Upper lobe of right lung (tissue), 1 donor: ENCODE measurements at places on chromosomes 12 and 14. TPM values are rescaled to one million over a fixed set of nuclear protein-coding genes. Genes with fewer than 3 reads are reported as not detected.

GRCh38 chr12:89400415-89400814, 48.1 kb upstream of the DUSP6 start:
- no peaks in the 10 kb centered on the region for H3K4me1 ChIP-seq
- no peak overlapping the region for H3K4me3 ChIP-seq
- no peaks in the 10 kb centered on the region for H3K27me3 ChIP-seq
- H3K36me3 ChIP-seq: no peaks in the 10 kb centered on the region

DNA sequence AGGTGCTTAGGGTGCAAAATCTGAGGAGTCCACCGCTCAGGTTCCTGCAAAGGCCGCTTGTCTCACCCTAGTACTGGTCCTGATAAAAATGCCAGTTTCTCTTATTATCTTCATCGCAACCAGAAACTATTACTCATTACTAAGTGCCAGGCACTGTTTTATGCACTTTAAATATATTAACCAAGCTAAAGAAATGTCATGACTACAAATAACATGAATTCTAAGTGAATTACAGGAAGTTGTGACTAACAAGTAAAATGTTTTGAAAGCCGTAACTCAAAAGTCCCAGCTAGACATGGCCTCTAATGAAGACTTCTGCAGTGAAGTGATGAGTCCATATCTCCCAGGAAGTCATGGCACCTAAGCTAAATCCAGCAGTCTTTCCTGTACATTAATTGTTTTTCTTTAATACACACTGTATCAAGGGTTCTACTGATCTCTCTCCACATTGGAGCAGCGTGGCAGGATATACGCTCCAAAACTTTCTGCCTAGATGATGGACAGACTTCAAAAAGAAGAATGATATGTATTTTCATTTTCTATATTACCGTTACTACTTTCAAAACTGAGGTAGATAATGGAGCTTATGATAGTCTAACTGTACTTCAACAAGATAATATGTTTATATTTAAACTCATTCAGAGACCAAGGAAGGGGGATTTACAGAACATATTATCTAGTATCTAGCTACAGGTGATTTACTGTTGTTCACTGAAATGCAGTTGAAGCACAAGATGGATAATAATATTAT, 117.3 kb upstream of the ARID2 start:
- no peaks in the 10 kb centered on the region for H3K4me1 ChIP-seq
- H3K27ac ChIP-seq: no peak overlapping the region
- no peaks in the 10 kb centered on the region for H3K36me3 ChIP-seq
- H3K27me3 ChIP-seq: peaks cover 10% of the 10 kb centered on the region

DNA sequence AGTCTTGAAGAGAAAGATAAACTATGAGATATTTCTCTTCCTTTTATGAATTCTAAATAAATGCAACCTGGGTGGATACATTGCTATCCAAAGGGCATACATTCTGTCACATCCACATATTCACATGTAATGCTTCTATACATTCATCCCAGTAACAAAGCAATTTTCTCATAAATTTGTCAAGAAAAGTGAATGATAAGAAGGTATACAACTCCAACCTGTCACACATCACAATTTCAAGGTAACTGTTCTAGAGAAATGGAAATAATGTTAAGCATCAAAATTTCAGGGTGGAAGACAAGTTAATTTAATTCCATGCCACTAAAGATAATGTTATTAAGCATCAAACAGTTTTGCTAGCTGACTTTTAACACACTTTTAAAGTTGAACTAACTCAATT, 212.9 kb downstream of the SYT10 start:
- no peaks in the 10 kb centered on the region for H3K4me1 ChIP-seq
- no peak overlapping the region for H3K27ac ChIP-seq
- H3K36me3 ChIP-seq: no peaks in the 10 kb centered on the region
- no peak overlapping the region for H3K4me3 ChIP-seq

DNA sequence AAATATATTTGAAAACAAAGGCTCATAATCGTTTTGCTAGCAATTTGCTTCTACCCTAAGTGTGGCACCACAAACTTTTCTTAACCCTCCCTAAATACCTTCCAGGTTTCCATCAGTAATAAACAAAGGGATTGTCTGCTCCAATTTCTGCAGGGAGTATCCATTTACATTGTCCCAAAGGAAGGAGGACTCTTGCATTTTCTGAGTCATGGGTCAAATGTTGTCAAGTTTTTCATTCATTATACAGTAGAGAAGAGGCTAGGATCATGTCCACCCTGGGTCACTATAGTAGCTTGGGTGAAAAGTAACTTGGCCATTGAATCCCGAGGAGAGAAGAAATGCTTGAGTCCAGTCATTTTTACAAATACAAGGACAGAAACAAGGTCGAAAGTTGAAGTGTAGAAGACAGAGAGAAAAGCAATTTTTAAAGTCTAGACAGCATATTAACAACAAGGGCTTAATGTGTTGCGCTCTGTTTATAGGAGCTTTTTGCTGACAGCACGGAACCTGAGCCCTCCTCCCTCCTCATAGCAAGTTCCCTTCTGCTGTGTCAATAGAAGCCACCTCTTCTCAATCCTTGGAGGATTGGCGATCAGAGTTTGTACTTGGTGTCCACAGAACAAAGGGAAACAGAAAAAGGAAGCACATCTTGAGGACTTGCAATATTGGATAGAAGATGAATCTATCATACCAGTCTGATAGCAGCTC, 53.1 kb downstream of the TMEM30B start:
- no peaks in the 10 kb centered on the region for H3K36me3 ChIP-seq
- H3K27me3 ChIP-seq: no peaks in the 10 kb centered on the region
- no peak for DNase-seq
- no peaks in the 10 kb centered on the region for H3K4me1 ChIP-seq
- no peak overlapping the region for H3K27ac ChIP-seq

DNA sequence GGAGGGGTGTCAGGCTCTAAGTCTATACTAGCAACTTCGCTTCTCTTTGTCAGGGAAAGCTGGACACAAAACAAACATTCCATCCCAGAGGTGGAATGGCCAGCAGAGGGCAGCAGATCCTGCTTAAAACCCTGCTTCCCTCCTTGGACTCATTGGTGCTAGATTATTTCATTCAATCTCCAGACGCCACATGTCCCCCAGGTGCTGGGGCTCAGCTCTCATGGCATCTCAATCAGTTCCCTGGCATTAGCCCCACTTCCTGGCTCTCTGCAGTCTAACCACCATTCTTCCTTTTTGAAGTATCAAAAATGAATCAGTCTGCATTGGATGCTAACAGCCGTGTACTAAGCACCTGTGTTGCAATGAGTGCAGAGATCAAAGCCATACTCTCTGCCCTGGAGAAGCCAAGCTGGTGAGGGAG, 8.1 kb upstream of the PPP1R1A start:
- no peak overlapping the region for H3K4me3 ChIP-seq
- peaks cover 3% of the 10 kb centered on the region for H3K27me3 ChIP-seq
- DNase-seq: peak; percentile 75
- no peak overlapping the region for H3K27ac ChIP-seq

DNA sequence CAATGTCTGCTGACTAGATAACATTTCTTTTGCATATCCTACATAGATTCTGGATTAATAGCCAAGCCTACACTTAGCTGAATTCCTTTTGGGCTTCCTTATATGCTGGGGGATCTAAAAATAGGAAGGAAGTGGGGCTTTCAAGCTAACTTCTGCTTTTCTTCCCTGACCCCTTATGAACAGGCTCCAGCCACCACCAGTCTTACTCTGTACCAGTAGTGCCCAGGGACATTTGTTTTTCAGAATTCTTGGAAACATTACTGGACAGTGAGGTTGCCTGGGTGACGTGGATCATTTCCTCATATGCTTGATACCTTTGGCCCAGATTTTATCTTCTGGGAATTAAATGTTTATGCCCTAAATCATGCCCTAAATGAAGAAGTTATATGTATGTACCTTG, 55.9 kb upstream of the SRRM4 start:
- H3K27me3 ChIP-seq: no peaks in the 10 kb centered on the region
- H3K36me3 ChIP-seq: no peaks in the 10 kb centered on the region
- no peak for DNase-seq
- H3K4me3 ChIP-seq: no peak overlapping the region
- peak overlapping the region; percentile 6 for H3K27ac ChIP-seq

DNA sequence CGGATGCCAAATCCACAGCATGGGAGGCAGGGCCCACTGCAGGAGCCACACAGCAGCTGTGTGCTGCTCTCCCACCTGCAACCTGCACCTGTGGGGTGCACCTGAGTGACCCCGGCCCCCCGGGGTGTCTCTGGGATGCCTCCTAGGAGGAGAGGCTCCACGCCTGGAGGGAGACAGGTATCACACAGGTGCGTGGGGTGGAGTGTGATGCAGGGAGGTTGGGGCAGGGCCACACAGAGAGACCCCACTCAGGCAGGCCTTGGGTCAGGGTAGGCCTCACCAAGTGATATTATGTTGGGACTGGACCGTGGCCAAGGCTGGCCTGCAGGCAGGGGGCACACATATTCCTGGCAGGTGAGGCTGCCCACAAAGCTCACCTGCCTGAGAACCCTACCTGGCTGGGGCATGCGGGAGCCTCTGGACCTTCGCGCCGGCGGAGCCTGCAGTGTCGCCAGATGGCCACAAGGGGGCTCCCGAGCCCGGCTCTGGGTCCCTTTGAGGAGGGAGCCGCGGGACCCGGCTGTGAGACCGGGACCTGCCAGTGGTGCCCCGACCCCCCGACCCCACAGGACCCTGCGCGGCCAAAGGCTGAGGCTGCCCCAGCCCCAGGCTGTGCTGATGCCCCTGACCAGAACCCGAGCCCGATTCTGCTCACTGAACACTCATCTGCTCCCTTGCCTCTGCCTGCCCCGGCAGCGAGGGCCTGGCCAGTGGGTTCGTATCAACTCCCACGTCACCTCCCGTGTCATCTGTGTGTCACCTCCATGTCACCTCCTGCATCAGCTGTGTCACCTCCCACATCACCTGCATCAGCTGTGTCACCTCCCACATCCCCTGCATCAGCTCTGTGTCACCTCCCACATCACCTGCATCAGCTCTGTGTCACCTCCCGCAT, 11.4 kb downstream of the TMEM121 start:
- H3K27ac ChIP-seq: no peak overlapping the region
- peaks cover 20% of the 10 kb centered on the region for H3K27me3 ChIP-seq
- peak; percentile 82 for DNase-seq
- no peak overlapping the region for H3K4me3 ChIP-seq

- H3K36me3 ChIP-seq: no peaks in the 10 kb centered on the region
- no peaks in the 10 kb centered on the region for H3K4me1 ChIP-seq
- DNase-seq: no peak
- H3K4me3 ChIP-seq: no peak overlapping the region
Observed at GRCh38 chr12:70706611-70707010, 69.4 kb upstream of the PTPRB start.

GRCh38 chr12:59182191-59182590, 261.9 kb upstream of the LRIG3 start:
- H3K27me3 ChIP-seq: no peaks in the 10 kb centered on the region
- no peaks in the 10 kb centered on the region for H3K36me3 ChIP-seq
- no peak for DNase-seq

GRCh38 chr12:6361834-6362233, 13.5 kb downstream of the SCNN1A start:
- peak overlapping the region; percentile 95 for H3K27ac ChIP-seq
- H3K36me3 ChIP-seq: no peaks in the 10 kb centered on the region
- H3K27me3 ChIP-seq: no peaks in the 10 kb centered on the region
- peaks cover 48% of the 10 kb centered on the region for H3K4me1 ChIP-seq
- DNase-seq: peak; percentile 80

DNA sequence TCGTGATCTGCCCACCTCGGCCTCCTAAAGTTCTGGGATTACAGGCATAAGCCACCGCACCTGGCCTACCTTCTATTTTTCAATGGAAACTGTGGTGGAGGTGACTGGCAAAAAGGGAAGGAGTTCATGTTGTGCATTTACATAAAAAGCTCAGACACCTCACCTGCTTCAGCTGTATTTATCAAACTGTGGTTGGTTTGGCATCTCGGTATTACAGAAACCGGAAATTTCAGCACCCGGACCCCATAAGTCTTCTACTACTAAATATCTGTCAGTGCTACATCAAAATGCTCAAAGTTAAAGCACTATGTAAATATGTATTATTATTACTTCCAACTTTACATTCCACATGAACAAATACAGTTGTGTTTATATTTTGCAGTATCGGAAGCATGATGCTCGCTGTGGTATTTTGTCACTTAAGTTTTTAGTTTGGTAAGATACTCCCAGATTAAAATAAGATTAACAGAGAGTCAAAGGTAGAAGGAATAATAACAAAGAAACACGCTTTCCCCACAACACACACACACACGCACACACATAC, 95.4 kb downstream of the ITPR2 start:
- no peaks in the 10 kb centered on the region for H3K27me3 ChIP-seq
- no peaks in the 10 kb centered on the region for H3K36me3 ChIP-seq
- H3K27ac ChIP-seq: no peak overlapping the region
- H3K4me1 ChIP-seq: peaks cover 4% of the 10 kb centered on the region
- DNase-seq: no peak

DNA sequence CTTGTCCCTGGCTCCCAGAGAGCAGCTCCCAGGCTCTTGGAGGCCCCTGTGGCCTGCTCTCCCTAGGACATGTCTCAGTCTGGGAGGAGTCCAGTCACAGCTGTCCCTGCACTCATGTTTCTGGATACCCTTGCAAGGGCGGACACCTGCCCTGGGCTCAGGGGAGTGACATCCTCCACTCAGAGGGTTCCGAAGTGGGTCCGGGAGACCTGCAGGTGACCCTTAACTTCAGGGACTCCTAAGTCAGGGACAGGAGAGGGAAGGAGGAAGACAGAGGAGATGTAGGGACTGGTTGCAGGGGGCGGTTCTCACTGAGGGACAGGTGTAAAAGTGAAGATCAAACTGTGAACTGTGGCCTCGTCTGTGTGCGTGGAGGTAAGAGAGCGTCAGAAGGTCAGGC, 37.6 kb downstream of the CACNA2D4 start:
- H3K27ac ChIP-seq: no peak overlapping the region
- DNase-seq: no peak
- H3K4me1 ChIP-seq: no peaks in the 10 kb centered on the region
- H3K27me3 ChIP-seq: no peaks in the 10 kb centered on the region
- no peaks in the 10 kb centered on the region for H3K36me3 ChIP-seq

- H3K4me1 ChIP-seq: no peaks in the 10 kb centered on the region
- no peak overlapping the region for H3K4me3 ChIP-seq
- no peak overlapping the region for H3K27ac ChIP-seq
Observed at GRCh38 chr12:127984386-127985055, 282.4 kb upstream of the TMEM132C start.

GRCh38 chr12:77324416-77324762, 259.0 kb upstream of the E2F7 start:
- no peak for DNase-seq
- H3K27me3 ChIP-seq: peaks cover 3% of the 10 kb centered on the region
- no peak overlapping the region for H3K27ac ChIP-seq

- no peak for DNase-seq
- no peak overlapping the region for H3K4me3 ChIP-seq
- H3K27me3 ChIP-seq: peaks cover 13% of the 10 kb centered on the region
- H3K36me3 ChIP-seq: no peaks in the 10 kb centered on the region
- H3K27ac ChIP-seq: no peak overlapping the region
Observed at GRCh38 chr14:104144453-104144790, 6.0 kb downstream of the KIF26A start.

Gene PLBD1
- 49.3 TPM for total RNA-seq

Gene B4GALNT3
- total RNA-seq: 14.0 TPM

Gene COPZ1
- total RNA-seq: 125 TPM

Gene KRT85
- not detected for total RNA-seq

Gene MRPS35
- total RNA-seq: 31.3 TPM

Gene DIO3
- 0.67 TPM for total RNA-seq

Gene C14orf132
- total RNA-seq: 63.1 TPM

Gene SLC38A4
- total RNA-seq: 1.9 TPM

Gene HOTAIR
- total RNA-seq: not detected

Gene HAL
- 6.2 TPM for total RNA-seq

Gene BICDL1
- 20.6 TPM for total RNA-seq

Gene DENND5B
- 7.5 TPM for total RNA-seq
